ENCODE measurements at places on chromosomes 16 and 17.

GRCh38 chr16:49598383-49599170 lies 225.0 kb downstream of the C16orf78 start:
- DNase-seq = no peak

DNA sequence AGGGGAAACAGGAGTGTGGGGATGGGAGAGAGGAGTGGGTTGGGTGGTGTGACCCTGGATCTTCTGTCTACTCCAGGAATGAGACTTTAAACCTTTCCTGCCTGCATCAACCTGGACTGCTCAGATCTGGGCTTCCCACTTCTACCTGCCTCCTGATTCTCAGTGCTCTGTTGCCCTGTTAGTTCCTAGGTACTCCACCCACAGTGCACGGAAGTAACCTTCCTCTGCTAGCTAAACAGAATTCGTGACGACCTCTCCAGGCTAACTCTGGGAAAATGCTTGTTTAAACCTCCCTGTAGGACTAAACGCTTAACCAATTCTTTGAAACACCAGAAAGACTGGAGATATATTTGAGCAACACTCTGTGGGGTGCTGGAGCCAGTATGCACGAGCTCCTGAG lies 83.4 kb upstream of the CLEC3A start:
- no peak for DNase-seq

GRCh38 chr16:22648141-22648540 lies 137.4 kb downstream of the NPIPB5 start:
- DNase-seq = no peak

- DNase-seq = no peak
Measured at GRCh38 chr17:32609085-32609484, 122.3 kb downstream of the CDK5R1 start.

DNA sequence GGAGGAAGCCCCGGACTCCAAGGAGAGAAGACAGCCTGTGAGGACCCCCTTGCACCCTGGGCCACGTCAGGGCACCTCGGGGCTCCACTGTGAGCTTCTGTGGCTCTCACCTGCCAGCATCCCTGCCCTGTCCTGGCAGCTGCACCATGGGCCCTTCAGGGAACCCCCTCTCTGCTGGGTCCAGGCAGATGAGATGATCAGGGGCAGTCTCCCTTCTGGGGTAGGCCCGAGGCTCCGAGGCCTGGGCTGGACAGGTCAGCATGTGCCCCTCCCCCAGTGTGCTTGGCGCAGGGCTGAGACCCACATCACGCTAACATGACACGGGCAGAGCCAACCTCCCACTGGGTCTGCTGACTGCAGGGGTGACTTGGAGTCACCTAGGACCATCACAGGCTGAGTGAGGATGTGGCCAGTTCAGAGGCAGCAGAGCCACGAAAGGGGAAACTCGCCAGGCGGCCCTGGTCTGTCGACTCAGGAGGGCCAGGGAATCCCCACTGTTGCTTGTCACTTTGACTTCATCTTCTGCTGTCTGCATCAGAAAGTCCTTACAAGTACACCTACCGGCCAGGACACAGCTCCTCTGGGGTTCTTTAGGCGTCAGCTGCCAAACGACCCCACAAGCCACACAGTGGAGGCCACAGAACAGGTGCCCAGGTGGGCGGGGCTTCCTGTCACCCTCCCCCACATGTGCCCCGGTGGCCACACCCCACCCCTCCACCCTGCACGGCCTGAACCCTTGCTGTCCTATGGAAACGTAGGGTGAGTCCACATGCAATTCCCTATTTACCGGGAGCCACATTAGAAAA lies 2.2 kb downstream of the GALNS start:
- DNase-seq = no peak

DNA sequence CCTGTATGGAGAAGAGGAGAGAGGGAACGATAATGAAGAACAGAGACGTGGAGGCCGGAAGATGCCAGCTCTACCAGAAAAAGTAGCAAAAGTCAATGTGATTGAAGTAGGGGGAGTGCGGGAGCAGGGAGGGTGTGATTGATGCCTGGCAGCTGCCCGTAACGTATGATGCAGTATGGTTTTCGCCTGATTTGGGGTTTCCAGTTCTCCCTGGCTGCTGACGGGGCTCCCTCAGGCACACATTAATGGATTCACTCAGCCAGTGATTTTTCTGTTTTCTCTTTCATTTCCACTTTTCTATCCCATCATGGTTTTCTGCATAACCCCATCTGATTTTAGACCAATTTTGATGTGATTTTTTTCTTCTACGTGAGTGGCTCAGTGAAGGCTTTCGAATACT lies 62.1 kb downstream of the PRKCA start:
- DNase-seq = no peak

DNA sequence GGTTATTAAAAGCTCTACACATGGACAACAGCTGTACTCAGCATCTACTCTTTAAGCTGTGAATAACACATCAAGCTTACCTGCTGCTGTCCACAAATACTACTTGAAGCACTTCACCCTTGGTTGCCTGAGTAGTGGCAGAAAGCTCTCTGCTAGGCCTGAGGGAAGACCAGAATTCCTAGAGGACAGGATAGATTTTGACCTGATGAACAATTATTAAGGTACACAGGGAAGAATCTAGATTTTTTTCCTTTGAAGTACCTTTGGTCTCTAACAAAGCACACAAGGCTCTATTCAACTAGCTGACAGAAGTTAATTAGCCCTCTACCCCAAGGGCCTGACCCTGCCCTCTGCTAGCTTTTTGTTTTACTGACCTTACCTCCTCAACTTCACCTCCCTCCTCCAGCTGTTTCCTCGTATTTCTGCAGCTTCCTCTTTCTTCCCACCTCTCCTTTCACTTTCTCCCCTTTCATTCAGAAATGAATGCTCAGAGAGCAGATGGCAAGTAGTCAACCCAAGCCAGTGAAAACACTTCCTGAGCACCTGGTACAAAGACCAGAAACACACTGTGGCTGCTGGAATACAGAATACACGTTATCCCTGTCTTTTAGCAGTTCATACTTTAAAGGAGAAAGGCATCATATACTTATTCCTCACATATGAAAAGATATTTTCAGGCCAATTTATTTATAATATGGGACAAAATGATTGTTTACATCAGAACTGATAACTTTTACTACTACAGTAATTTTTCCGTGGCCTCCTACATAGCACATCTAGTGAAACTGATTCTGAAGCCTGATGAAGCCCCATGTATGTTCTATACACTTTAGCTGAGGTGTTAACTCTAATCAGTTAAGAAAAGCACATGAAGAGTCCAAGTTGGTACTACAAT lies 5.7 kb upstream of the VEZF1 start:
- no peak for DNase-seq

GRCh38 chr16:53415504-53415903 lies 18.8 kb upstream of the RBL2 start:
- DNase-seq = no peak

All from cortex of kidney (tissue), 1 donor.